ENCODE measurements at places on chromosomes 4 and X.

DNA sequence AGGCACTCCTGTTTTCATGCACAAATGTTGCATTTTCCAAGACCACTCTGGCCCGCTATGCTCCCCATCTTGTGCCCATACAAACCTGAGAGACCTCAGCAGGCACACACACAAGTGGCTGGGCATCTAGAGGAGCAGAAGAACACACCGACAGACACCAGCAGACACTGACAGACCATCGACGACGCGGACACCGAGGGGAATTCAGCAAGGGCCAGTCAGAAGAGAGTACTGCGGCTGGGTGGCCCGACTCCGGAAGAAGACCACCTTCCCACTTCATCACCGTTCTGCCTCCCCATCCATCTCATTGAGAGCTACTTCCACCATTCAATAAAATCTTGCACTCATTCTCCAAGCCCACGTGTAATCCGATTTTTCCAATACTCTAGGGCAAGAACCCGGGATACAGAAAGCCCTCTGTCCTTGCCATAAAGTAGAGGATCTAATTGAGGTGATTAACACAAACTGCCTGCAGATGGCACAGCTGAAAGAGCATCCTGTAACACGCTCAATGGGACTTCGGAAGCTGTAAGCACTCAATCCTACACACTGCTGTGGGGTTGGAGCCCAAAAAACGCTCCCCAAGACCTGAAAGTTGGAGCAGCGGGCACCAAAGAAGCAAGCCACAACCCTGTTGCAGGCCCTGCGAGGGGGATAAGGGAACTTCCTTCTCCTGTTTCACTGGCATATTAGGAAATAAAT is 780.9 kb downstream of the ARAP2 start:
- DNase-seq = no peak

GRCh38 chrX:14675500-14675899 is 146.2 kb downstream of the GLRA2 start:
- DNase-seq = no peak

DNA sequence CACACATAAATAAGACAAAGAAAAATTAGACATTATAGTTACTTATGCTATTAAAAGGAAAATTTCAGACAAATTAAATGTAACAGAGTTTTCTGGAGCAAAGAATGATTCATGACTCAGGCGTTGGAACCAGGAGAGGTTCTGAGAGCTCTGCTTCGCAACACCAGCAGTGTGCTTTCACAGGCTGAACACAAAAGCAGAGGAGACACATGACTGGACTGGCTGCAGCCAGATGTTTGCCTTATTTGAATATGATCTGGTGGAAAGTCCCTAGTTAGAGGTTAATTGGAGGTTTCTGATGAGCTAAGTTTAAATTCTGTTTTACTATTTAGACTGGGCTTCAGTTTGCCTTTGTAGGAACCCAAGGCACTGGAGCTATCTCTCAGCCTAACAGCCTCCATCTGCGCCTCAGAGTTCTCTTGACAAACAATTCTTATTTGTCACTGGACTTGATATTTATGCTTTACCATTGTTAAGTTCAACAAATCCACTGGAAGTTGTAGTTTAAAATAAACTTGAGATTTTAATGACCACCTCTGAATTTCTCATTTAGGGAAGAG is 16.2 kb downstream of the BOD1L1 start:
- no peak for DNase-seq

DNA sequence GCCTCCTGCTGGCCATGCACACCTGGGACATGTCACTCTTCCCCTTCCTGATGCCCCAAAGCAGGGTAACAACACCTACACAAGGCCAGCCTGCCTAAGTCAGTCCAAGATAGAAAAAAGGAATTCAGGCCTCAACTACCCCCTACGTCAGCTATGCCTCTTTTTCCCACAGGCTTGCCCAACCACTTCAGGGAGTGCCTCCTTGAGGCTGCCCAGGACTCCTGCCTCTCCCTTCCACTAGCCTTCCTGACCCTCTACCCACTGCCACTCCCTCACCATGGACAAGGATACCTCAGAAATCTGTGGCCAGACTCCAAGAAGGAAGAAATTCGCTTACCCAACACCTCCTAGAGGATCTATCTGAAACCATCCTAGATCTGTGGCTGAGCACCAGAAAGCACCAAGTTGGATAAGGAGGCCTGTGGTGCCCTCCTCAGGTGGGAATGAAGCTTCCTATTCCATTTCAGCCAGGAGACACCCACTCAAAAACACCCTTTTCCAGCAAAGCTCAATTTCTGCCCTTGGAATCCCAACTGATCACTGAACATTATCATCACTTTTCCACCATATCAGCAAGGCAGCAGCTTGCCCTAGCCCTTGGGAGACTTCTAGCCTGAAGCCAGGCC is 1.8 kb downstream of the KDM5C start:
- DNase-seq = no peak

DNA sequence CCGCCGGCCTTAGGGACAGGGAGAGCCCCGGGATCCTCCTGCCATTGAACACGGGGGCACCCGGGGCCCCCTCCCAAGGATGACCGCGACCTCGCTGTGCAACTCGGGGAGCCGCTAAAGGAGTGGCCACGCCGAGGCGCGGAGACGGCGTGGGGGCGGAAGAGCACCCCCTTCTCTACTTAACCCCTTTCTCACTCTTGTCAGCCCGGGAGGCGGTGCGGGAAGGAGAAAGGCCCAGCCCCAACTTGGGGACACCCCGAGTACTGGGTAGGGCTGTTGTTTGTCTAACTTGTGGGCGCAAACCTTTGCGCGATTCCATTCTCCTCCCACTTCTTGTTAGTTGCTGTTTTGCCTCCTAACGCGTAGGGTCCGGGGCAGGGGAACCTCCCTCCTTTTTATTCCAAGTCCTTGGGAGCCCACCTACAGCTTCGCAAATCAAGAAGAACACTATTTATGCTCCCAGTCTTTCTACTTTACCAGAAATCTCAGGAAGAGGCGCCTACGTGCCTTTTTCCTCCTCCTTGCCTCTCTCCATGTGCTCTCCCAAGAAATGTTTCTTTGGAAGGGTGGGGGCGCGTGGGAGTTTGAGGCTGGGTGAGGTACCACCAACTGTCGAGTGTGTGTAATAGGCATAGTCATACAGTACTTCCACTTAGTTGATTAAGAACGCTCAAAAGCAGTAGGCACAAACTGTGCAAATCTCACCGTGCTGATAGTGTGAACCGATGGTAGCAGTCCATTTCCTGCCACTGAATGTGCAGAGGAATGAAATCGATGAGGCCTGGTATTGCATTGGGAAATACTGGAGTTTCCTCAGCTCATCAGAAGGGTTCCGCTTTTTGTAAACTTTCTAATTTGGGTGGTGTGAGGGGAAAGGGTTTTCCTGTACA is 813 bp downstream of the DIAPH2 start:
- DNase-seq = peak; percentile 32

- no peak for DNase-seq
Observed at GRCh38 chr4:80446664-80447063, 111.1 kb downstream of the CFAP299 start.

GRCh38 chr4:43680421-43680820 is 768.2 kb downstream of the KCTD8 start:
- no peak for DNase-seq

DNA sequence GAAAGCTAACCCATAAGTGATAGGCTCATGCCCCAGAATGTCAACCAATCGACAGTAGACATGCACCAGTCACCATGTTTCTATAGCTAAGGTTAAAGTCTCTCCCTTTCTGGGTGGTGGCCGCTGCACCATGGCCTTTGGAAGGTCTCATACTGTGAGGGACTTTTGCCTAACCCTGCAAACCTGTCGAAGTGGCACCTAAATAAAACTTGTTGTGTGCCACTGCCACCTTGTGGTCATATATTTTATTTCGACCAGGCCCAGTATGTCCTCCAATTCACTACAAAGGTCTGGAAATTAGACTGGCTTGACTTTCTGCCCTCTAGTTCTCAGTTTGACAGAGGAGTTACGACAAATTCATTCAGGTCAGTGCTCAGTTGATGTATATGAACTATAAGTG is 163.1 kb downstream of the SMARCA1 start:
- peak; percentile 72 for DNase-seq

DNA sequence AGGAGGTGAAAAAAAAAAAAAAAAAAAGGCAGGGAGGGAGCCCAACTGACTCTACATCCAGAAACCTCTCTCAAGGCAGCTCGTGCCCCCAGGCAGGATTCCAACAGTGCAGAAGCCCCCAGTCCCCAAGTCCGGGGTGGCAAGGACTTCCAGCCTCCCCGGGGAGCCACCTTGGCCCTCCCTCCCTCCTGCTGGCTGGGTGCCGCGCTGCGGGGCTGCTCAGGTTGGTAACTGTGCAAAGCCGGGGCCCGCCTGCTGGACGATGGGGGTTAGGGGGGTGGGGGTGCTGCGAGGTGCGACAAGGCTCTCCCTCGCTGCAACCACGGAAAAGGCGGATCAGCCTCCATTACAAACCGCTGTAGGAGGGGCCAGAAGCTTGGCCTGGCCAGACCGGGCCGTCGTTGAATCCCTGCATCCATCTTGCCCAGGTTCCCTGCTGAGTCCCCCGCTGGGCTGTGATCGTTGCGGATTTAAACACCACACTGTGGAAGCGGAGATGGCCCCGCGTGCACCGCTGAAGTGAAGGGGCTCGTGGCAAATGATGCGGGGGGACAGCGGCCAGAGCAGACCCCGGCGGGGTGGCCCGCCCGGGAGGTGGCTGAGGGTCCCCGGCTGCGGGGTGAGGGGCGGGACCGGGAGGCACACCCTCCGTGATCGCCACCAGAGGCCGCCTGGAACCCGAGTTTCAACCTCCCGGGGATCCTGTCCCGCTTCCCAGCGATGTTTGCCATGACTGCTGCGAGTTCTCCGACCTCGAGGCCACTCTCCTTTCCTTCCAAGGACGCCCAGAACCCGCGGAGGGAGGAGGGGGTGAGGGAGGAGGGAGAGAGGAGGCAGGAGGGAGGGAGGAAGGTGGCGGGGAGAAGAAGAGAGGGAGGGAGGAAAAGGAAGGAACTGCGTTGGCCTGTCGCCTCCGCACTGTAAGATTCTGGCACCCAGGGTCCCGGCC is 58.0 kb upstream of the DDX3X start:
- DNase-seq = peak; percentile 14

DNA sequence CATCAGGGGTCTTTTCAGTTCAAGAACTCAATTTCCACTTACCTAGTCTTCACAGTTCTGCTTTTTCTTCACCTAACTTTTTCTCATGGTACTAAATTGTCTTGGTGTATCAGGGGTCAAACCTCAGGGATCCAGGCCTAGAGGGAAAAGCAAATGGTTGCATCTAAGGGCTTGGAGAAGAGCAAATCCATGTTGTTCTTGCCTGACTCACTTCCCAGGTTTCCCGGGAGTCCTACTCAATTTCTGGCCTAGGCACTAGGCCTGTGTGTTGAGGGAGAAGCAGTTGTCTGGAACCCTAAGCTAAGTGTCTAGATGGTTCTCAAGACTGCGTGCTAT is 191.9 kb upstream of the STK26 start:
- DNase-seq = no peak

GRCh38 chr4:183012879-183013729 is 86.0 kb upstream of the WWC2 start:
- DNase-seq = no peak

- no peak for DNase-seq
Observed at GRCh38 chrX:130874751-130875150, 28.3 kb downstream of the ENOX2 start.

DNA sequence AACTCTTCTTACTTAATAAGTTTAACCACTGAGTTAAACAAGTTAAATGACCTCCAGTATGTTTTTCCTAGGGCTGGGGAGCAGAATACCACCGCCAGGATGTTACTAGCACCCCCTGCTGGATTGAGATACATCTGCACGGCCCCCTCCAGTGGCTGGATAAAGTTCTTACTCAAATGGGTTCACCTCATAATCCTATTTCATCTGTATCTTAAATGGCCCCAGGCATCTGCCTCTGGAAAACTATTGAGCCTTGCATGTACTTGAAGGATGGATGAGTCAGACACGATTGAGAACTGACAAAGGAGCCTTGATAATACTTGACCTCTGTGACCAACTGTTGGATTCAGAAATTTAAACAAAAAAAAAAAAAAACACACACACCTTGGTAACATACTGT is 61.5 kb upstream of the MMAA start:
- DNase-seq = no peak

- DNase-seq = no peak
Observed at GRCh38 chr4:158189422-158189821, 16.6 kb upstream of the GASK1B start.

DNA sequence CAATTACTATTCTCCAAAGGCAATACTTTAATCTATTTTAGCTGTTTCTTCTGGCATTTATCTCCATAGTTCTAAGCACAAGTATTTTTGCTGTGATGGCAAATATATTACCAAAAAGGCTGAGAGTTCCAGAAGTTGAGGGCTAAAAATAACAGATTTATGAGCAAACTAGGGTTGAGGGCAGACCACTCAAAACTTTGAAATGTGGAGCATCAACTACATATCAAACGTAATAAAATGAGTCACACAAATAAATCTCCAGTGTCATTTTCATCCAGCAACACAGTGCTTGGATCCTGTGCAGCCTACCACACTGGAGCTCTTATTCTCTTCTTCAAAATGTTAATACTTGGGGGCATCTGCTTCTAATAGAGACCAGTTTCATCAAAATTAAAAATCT is 163.9 kb downstream of the HS3ST1 start:
- no peak for DNase-seq

GRCh38 chr4:3215256-3215655 is 33.7 kb upstream of the MSANTD1 start:
- no peak for DNase-seq

GRCh38 chr4:89024051-89024675 is 32.8 kb downstream of the FAM13A start:
- peak; percentile 69 for DNase-seq

GRCh38 chr4:74320559-74321118 is 12.4 kb downstream of the EPGN start:
- no peak for DNase-seq

GRCh38 chr4:113365377-113365776 is 315.9 kb downstream of the ANK2 start:
- DNase-seq = no peak

DNA sequence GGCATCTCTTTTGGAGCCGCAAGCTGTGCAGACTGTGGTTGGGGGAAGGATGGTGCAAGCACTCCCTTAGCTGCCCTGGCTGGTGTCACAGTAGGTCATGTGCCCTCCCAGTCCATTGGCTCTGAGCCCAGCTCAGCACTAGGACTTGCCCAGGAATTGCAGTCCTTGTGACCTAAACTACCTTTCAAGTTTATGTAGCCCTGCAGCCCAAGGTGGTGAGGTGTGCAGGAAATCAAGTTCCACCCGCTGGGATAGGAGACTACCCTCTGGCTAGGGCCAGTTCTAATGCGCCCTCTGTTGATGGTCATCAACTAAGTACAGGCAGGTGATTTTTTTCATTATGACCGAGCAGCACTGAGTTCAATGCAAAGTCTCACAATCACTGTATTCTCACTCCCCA is 335.2 kb downstream of the UBE2NL start:
- no peak for DNase-seq

- DNase-seq = no peak
Observed at GRCh38 chr4:142091691-142092182, 455.4 kb downstream of the IL15 start.

DNA sequence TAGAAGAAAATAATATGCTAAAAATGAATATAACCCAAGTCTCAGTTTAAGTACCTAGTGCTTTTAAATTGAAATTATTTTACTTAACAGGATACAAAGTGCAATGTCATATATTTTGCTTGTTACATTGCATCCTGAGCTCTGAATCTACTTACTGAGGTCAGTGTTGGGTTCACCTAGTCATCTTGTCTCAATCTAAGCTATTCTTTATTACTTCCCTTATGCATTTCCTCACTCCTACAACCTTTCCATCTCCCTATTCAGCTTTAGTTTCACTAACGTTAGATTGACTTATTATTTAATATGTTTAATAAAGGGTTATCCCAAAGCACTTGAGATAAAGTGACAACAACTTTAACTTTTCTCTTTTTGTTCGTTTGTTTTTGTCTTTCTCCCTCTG is 483.7 kb downstream of the FSTL5 start:
- no peak for DNase-seq

All from hematopoietic multipotent progenitor cell (in vitro differentiated cells).